Fibroblast of villous mesenchyme (primary cell): ENCODE measurements at places on chromosomes 1 and 21. TPM values are rescaled to one million over a fixed set of nuclear protein-coding genes. Genes with fewer than 3 reads are reported as not detected.

WNT3A gene
- not detected in 2 replicates for total RNA-seq

SYT14 gene
- total RNA-seq = 3.5 and 3.9 TPM in 2 replicates

IRF6 gene
- total RNA-seq = under 0.01 and 0.32 TPM in 2 replicates

RAP1GAP gene
- under 0.01 TPM in 1 of 2 replicates, not detected in the other for total RNA-seq

YY1AP1 gene
- 54.1 and 55.7 TPM in 2 replicates for total RNA-seq

VANGL2 gene
- total RNA-seq = not detected in 2 replicates

- peak; percentile 82 for DNase-seq
These were observed 37.9 kb upstream of the MGST3 start for GRCh38 chr1:165592945-165593823.

GRCh38 chr1:219907772-219908070 is 20.6 kb downstream of the SLC30A10 start:
- no peak for DNase-seq

GRCh38 chr1:117707371-117707770 is 101.5 kb downstream of the TENT5C start:
- no peak for DNase-seq

GRCh38 chr1:119338757-119339156 is 29.8 kb upstream of the HAO2 start:
- DNase-seq = no peak

DNA sequence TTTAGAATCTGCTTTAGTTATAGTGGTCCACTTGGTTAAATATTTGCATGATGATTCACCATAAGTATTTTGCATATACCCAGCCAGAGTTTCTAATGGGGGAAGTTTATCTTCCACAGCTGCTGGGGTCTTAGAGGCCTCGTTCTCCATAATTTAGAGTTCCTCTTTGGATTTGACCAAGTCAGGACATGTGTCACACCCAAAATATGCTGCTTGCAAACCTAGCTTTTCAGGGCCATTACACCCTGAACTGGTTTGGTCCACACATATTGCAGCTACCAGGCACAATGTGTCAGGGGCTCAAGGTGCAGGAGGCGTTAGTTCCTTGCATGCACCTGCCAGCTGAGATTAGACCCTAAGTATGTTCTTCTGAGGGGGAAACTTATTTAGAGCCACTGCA is 17.1 kb upstream of the FMO4 start:
- no peak for DNase-seq

- DNase-seq = no peak
These were observed 41.8 kb downstream of the HS2ST1 start for GRCh38 chr1:86956221-86956620.

DNA sequence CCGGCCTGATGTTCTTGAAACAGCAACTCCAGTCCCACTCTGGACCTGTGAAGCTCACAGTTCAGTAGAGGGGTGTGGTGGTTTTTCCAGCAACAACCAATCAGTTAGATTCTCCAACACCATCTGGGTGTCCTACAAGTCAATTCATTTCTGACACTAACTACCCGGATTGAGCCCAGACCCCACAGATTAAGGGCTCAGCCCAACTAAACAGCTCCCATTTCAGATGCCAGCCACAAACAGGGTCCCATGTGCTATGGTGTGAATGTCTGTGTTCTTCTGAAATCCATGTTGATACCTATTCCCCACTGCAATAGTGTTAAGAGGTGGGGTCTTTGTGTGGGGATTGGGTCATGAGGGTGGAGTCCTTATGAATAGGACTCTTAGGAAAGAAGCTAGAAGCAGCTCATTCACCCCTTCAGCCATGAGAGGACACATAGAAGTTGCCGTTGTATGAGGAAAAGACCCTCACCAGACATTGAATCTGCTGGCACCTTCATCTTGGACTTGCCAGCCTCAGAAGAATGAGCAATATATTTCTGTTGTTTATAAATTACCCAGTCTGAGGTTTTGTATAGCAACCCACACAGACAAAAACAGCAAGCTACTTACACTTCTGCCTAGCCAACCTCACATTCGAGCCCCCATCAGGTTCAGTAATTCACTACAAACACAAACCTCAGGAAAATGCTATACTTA is 53.6 kb downstream of the IRF2BP2 start:
- DNase-seq = no peak

- DNase-seq = peak; percentile 68
These were observed 618 bp upstream of the SERTAD4 start for GRCh38 chr1:210231846-210232510.

- peak; percentile 27 for DNase-seq
These were observed 10.7 kb downstream of the PCAT6 start for GRCh38 chr1:202821467-202821866.

- no peak for DNase-seq
These were observed 1144.6 kb upstream of the ADGRL2 start for GRCh38 chr1:80656014-80656636.

DNA sequence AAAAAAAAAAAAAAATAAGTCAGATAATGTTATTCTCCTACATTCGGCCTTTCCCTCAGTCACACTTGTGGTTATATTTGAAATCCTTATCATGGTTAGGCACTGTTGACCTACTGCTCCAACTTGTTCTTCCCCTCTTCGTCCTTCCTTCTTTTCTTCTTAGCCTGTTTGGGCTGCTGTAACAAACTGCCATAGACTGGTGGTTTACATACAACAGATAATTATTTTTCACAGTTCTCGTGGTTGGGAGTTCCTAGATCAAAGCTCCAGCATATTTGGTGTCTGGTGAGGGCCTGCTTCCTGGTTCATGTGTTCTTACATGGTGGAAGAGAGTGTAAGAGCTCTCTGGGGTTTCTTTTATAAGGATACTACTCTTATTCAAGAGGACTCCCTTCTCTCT is 73.4 kb downstream of the RABGAP1L start:
- DNase-seq = no peak

DNA sequence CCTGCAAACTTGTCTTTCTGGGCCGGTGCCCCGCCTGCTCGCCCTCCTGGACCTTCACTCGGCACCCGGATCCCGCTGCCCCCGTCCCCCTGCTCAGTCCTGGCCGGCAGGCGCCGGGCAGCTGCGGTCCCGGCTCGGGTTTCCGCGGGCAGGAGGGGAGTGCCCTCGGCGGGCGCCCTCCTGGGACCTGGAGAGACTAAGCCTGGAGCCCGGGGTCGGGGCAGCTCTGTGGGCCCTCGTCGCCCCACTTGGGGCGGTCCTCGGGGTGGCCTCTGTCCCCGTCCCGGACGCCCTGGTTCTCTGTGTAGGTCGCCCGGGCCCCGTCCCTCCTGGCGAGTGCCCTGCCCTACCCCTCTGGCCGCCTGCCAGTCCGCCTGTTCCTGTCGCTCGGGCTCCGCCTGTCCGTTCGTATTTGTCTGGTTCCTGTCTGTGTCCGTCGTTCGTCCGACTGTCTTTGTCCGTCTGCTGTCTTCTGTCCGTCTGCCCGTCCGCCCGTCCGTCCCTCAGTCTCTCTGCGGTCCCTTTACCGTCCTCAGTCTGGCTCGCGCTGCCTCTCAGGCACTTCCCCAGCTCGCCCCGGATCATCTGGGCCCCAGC is 490 bp downstream of the SERINC2 start:
- peak; percentile 42 for DNase-seq

DNA sequence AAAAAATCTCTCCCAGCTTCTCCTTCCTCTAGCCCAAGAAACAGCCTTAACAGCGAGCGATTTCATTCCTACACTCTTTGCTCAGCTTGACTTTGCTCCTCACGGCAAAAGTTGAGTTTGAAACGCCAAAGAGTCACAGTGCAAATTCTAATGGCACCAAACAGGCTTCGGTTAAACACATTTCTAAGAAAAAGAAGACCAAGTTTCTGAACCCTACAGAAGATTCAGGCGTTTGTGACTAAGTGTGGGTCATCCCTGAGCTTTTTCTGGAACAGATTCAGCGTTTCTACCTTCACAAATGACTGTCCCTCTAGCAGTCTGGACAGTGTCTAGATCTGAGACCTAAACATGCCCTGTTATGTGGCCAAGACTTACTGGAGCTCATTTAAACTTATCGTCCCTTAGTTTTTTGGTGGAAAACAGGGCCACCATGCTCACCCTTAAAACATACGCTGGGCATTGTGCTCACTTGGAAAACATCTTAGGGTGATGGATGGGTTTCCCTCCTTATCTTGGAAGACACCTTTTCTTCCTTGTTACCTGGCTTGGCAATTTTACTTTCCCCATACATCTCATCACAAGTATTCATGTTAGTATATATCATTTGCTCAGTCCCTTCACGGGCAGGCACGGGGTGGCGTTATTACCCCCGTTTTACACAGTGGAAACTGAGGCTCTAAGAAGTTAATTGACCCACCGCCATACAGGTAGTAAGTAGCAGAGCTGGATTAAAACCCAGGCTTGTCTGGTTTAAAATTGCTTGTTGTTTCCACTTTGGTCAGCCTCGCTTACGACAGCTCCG is 1.0 kb downstream of the C1orf198 start:
- DNase-seq = no peak

DNA sequence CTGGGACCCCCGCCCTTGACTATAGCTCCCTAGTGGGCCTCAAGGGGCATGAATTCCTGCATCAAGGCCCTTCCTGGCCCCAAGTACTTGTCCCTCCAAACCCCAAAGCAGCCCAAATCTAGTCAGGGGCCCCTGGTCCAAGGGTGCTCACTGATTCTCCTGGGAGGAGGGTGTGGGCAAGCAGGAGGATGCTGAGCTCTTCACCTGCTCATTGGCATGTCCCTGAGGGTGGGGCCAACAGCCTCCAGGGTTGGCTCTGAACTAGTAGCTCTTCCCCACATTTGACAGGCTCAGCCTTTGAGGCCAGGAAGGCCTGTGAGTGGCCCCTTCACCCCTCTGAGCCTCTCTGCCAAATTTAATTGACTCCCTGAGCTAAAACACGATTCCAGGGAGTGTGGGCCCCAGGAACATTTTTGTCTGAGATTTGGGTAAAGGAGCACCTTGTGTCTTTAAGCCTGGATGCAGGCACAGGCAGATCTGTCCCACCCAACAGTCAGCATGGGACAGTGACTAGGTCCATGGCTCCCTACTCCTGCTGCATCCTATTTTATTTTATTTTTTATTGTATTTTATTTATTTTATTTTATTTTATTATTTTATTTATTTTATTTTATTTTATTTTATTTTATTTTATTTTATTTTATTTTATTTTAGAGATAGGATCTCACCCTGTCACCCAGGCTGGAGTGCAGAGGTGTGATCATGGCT is 11.0 kb upstream of the WNT9A start:
- no peak for DNase-seq

GRCh38 chr1:155219592-155220031 is 11.1 kb downstream of the MTX1 start:
- DNase-seq = peak; percentile 61

DNA sequence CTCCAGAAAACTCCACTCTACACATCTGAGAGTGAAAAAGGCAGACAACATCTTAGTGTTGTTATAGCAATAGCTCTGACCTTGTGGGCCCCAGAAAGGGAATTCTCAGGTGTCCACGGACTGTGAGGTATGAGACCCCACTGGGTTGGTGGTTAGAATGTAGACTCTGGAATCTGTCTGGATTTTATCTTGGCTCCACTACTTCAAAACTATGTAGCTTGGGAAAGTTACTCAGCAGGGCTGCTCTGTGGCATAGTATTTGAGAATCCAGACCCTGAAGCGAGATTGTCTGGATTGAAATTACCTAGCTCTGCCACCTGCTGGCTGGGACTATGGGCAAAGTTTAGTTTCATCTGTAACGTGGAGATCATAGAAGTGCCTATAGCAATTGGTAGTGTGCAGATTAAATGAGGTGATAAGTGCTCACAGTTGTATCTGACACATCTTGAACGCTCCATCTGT is 25.8 kb downstream of the PRDM2 start:
- peak; percentile 43 for DNase-seq

DNA sequence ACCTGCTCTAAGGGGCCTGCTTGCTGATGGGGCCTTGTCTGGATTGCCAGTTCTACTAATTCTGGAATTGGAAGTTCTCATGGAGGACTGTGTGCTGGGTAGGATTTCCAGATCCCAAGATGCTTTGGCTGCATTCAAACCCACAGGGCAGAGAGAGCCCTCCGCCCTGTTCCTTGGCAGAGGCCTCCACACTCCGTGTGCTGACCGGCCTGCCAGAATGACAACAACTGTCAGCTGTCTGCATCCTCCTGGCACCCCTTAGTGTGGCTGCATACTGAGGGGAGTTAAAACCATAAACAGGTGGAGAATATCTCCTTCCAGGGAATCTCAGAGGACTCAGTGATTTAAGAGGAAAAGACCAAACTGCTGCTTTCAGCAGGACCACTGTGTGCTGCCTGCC is 60.7 kb downstream of the ADARB1 start:
- DNase-seq = no peak

DNA sequence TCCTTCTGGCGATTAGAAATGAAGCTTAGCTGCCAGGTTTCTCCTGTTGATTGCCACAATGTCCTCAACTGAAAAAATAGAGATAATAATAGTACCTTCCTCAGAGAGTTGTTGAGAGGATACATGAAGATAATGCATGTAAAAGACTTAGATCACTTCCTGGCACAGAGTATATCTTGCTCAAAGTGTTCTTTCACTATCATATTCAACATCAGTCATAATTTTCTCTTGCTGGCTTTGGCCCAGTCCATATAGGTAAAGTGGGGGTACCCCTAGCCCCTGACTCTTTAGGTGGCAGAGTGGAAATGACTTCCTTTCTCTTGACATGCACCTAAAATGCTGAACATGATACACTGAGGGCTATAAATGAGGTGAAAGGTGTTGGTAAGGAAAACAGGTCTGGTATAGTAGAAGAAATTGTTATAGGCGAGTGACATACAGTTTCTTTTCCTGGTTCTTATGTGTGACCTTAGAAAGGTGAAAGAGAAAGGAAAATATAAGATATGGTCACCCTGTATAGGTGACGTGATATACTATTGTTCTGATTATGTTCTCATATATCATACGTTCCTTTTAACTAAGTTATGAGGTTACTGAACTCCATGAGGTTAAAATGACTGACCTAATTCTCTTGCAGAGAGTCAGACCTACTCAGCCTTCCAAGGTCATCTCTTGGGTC is 209.9 kb upstream of the DEPDC1 start:
- no peak for DNase-seq

- no peak for DNase-seq
These were observed 78.0 kb upstream of the ZNF648 start for GRCh38 chr1:182139496-182139895.
